ENCODE measurements at places on chromosomes 1 and 21.

DNA sequence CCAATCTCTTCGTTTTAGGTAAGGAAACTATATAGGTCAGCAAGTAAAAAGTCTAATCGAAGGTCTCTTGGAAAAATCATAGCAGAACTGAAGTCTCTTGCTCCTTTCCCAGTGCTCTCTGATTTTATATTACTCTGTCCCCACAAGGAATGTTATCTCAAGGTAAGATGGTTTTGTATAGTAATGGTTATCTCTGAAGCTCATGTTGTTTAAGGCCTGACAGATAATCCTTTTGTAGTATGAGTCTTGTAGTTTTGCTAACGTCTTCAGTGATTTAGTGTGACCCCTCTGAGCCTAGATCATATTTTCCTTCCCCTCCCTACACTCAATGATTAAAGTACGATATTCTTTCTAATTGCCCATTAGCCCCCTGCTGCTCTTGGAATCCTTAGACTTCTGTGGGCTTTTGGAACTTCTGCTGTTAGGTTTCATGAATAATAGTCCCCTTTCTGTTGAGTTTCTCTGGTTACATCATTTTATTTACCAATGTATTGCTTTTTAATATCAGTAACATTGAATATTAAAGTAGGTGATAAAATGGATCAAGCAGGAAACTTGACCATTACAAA is 52.1 kb downstream of the CNST start:
- no peak for DNase-seq

GRCh38 chr1:119600561-119600960 is 47.5 kb downstream of the ZNF697 start:
- no peak for DNase-seq

DNA sequence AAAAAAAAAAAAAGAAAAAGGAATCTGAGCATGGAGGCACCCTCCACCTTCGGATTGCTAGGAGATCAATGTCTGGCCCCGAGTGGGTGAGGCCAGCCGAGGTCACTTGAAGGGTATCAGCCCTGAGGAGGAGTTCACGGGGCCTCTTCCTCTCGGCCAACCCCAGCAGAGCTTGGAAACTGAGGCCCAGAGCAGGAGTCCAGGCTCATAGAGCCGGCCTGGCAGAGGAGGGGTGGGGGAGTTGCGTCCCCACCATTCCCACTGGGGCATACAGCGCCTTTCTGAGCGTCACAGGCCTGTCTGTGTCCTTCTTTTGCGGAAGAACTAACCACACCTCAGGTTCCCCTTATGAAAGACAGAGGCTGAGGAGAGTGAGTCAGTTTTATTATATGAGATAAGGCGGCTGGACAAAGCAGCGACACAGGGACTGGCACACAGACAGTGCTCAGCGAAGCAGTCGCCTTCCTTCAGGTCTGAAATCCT is 17.1 kb upstream of the EPHA2 start:
- DNase-seq: peak; percentile 69

DNA sequence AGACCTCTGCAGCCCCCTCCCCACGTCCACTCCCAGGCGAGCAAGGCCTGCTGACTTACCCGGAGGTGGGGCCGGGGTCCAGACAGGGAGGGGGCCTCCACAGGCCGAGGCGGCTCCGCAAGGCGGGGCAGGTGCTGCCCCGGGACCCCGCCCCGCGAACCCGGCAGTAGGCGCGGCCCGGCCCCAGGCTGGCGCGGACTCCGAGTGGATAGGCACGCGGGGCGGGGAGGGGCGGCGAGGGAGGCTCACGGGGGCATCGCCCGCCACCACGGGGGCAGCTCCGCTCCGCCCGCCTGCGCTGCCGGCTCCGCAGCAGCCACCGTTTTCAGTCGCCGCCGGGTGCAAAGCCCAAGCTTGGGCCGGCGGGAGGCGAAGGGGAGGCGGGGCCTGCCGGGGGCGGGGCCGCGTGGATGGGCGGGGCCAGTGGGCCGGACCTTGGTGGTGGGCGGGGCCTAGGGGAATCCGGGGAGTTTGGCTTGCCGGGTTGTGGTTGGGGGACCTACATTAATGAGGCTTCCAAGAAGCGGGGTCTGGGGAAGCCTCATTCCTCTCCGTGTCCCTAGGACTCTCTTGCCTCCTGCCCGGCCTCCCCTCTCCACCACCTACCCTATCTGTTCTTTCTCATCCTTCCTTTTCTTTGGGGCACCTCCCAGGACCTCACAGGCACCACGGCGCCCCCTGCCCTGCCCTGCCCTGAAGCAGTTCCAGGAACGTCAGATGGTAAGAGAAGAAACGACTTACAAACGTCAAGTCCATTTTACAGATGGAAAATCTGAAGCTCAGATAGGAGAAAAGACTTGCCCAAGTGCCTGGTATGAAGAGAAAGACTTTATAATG is at the start of gene RIMS3:
Gene RIMS3 (minus strand): TSS at position 348 of the 837 bp plus-strand sequence. CDS start 23,757 bp downstream, outside the sequence.
- DNase-seq: peak; percentile 54

GRCh38 chr1:91768786-91769725 is 116.9 kb downstream of the TGFBR3 start:
- DNase-seq: no peak

- no peak for DNase-seq
Measured at GRCh38 chr1:41868241-41868998, 50.3 kb downstream of the HIVEP3 start.

DNA sequence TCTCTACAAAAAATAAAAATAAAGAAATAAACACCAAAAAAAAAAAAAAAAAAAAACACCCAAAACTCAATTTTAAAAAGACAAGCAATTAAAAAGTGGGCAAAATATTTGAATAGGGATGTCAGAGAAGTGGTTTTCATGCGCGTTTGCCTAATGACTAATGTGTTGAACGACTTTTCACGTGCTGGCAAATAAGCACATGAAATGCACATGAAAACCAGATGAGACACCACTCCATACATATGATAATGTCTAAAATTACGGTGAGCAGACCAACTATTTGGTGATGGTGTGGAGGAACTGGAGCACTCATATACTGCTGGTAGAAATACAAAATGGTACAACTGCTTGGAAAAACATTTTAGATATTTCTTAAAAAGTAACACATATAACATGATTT is 39.4 kb upstream of the UHMK1 start:
- no peak for DNase-seq

DNA sequence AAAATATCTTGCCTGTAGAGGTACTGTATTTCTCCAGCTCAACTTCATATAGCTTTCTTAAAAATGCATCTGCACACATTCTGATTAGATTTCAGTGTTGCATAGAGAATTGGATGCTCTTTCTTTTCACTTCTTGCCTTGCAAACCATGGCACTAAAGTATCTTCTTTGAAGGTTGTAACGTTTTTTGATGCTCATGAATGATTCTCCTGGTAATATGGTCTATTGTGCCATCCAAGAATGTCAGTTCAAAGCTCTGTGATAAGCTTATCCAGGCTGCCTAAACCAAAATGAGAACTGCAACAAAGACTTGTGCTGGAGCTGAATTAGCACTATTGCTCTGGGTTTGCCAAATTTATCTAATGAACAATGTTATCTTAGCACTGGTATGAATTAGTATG is 1.9 kb downstream of the SGIP1 start:
- DNase-seq: no peak

GRCh38 chr1:76668046-76668445 is 199.2 kb upstream of the ST6GALNAC5 start:
- peak; percentile 51 for DNase-seq

DNA sequence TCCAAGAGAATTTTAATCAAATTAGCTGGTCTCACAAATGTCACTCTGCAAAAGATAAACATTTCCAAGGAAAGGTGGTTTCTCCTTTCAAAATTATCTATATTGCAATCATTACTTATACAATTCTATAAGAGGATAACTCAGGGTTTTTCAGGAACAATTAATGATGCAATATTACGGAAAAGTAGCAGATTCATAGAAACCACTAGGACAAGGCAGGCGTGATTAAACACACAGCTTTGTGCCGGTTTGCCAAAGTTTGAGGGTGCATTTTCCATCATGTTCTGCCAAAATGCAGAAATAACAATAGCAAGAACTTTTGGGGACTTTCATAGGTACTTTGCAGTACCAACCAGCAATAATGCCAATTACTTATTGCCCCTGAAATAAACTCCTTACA is 605 bp downstream of the TNFRSF9 start:
- DNase-seq: no peak

DNA sequence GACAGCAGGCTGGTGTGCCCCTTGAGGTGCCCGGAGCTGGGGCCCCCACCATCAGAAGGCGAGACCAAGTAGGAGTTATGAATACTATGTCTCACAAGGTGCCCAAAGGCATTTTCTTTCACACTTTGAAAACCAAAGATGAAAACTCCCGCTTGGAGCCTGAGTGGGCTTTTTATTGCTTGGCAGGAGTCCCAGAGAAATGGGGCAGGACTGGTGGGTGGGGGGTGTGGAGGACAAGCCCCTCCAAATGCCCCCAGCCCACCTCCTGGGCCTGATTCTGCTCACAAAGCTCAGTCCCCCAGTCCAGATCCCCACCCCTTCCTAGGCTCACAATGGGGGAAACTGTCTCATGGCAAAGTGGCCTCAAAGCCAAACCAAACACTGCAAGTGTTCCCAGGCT is 227.9 kb downstream of the TRABD2B start:
- no peak for DNase-seq

GRCh38 chr1:198669023-198669698 is 30.3 kb downstream of the PTPRC start:
- peak; percentile 95 for DNase-seq

DNA sequence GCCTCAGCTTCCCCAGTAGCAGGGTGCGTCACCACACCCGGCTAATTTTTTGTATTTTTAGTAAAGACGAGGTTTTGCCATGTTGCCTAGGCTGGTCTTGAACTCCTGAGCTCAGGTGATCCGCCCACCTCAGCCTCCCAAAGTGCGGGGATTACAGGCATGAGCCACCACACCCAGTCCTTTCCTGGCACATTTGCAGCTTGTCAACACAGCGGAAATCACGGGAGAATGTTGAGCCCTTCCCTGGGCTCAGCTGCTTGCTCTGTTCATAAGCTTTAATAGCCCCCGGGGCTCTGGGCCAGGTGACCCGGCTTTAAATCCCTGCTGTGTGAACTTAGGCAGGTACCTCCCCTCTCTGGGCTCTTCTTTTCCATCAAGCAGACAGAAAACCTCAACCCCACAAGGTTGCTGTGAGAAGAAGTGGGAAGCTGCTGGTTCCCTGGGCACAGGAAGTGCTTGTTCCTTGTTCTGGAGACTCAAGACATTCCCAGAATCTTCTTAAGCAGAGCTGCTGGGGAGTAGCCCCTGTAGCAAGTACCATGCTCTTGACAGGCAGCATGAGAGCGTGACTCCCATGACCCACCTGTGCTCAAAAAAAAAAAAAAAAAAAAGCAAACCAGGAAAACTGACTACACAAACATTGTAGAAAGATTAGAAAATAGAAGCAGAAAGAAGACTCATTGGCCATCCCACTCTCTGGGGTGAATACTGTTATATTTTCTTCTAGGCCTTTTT is 14.5 kb upstream of the SELENON start:
- DNase-seq: no peak

GRCh38 chr21:37550157-37550556 is 183.6 kb downstream of the DYRK1A start:
- DNase-seq: no peak

DNA sequence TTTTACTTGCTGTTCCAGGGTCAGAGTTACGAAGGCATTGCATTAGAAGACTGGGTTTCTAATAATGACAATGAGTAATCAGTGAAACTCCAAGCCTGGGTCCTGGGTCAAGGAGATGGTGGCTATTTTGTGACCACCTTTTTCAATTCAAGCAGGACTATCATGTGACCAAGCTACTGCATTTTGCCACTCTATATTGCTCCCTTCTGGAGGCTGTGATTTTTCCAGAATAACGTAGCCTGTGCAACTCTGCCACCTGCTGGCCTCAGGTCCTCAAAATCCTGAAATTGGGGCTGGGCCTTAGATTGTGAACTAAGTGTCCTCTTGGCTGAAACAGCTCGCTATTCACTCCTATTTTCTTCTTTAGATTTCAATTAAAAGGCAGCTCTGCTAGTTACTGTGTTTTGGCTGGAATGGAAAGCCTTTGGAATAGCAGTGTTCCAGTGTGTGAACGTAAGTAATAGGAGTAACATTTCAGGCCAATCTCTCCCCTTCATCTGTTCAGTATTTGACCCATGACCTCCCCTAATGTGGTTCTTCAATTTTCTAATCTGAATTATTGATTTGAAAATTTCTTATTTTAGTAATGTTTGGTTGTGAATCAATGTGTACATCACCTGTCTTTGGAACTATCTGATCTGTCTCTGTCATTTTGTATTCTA is 52.9 kb upstream of the CD46 start:
- DNase-seq: peak; percentile 75

GRCh38 chr1:116568662-116569380 is 2.0 kb downstream of the CD58 start:
- no peak for DNase-seq

GRCh38 chr21:29382030-29382654 is 83.4 kb downstream of the BACH1 start:
- peak; percentile 25 for DNase-seq

- no peak for DNase-seq
Measured at GRCh38 chr1:107871259-107871658, 93.7 kb downstream of the VAV3 start.

GRCh38 chr1:212401838-212402582 is 12.7 kb downstream of the PACC1 start:
- DNase-seq: no peak

DNA sequence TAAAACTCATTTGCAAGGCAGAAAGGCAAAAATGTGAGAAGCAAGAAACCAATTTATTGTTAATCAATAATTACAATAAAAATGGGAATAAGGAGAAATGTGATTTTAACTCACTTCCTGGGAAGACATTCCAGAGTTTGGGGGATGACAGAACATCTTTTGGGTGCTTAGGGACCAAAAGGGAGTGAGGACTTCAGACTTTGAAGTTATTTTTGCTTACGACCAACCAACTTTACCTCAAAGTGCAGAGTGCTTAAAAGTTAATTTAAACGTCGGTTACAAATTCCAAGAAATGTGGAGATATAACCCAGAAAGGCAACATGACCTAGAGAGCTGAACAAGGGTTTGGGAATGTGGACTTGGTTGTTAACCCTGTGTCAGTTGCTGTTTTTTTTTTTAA is 234.5 kb upstream of the C1orf105 start:
- DNase-seq: no peak

DNA sequence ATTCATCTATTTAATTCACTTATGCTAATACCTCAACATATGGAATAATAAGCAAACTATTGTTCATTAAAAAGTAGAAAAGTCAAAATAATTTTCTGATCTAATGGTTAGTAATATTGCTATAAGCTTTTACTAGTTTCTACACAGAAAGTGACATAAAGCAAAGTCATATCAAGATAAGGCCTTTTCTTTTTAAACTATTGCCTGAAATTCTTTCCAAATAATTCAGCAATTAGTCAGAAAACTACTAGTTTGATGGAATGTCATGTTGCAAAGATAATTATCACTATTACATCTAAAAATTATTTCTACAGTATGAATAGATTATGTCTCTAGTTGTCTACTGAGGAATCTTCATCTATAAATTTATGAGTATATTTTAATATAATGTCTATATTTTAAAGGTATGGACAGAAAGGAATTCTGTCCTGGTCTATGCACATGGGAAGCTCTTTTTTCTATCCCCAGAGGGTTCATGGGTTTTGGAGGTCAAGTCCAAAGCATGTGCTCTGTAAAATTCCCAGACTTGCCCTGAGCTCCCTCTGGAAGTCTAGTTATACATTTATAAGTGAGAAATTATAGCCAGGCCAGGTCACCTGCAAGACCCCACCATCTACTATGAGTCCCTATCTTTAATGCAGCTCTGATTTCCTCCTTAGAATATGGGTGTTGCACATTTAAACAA is 84.6 kb upstream of the DPYD start:
- DNase-seq: no peak

- no peak for DNase-seq
Measured at GRCh38 chr21:46409641-46410406, 48.9 kb upstream of the DIP2A start.

GRCh38 chr1:11784993-11785769 is 20.6 kb downstream of the MTHFR start:
- DNase-seq: no peak

Data from H4 (cell line).